HFF-Myc (cell line): ENCODE measurements at places on chromosomes 11 and 22.
A peak's percentile ranks its signal among the peaks of the same experiment; 100 is the strongest.

DNA sequence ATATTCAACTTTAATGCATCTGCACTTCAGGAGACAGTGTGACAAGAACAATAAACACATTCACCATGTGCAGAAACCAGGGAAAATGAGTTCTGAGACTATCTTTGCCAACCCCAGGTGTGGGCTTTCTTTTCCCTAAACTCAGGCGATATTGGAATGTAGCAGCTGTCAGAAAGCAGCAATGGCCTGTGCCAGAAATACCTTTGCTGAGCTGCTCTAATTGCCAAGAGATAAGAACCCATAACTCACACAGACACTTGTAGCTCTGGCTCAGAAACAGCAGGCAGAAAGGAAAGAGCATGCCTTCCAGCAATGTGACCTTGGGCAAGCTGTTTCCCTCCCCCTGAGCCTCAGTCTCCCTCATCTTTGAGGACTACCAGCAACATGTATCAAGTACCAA is 77.6 kb downstream of the PLEKHA7 start:
- no peak for DNase-seq

- no peak for DNase-seq
Observed at GRCh38 chr11:130635937-130636630, 187.6 kb downstream of the ADAMTS15 start.

- no peak for DNase-seq
Observed at GRCh38 chr11:125807909-125808308, 20.0 kb downstream of the PATE3 start.

- no peak for DNase-seq
Observed at GRCh38 chr11:34346551-34346950, 11.3 kb downstream of the ABTB2 start.

DNA sequence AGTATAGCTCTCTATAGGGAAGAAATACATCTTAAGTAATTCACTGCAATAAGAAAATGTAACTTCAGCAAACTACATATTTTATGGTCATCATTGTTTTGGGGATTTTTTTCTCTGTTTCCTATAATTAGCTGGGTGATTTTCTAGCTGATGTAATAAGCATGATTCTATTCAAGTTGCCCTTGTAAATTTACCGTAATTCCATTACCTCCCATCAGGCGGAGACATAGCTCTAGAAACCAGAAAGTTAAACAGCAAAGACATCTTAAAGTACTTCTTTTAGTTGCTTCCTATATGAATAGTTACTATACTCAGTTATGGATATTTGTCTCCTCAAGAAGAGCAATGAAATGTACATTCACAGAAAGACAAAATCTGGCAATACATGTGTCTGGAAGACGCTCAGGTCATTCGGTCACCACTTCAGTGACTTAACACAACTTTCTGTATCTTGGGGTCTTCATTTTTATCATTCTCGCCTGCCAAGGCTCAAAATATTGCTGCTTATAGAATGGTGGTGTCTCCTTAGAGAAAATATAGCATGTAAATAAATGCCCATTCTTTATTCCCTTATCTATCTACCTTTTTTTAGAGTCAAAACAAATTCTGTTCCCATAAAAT is 239.9 kb upstream of the ZC3H12C start:
- DNase-seq, result peak; percentile 45

- DNase-seq, result no peak
Observed at GRCh38 chr11:73995247-73995646, 12.6 kb upstream of the UCP2 start.

DNA sequence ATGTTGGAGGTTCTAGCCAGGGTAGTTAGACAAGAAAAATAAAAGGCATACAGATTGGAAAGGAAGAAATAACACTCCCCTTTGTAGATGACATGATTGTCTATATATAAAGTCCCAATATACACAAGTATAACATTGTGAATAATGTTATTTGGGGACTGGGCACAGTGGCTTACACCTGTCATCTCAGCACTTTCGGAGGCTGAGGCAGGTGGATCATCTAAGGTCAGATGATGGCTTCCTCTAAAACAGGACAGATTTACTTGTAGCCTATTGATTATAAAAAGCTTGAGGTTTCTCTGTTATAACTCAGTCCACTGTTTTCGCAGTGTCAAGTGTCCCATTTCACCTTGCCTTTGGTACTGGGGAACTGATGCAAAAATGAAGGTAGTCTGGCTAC is 19.6 kb downstream of the ATM start:
- DNase-seq, result no peak

- DNase-seq, result no peak
Observed at GRCh38 chr11:114386131-114386530, 14.2 kb downstream of the C11orf71 start.

- DNase-seq, result peak; percentile 66
Observed at GRCh38 chr22:32396746-32397145, 15.3 kb downstream of the RTCB start.

- DNase-seq, result no peak
Observed at GRCh38 chr11:119085437-119085847, 761 bp downstream of the HMBS start.

DNA sequence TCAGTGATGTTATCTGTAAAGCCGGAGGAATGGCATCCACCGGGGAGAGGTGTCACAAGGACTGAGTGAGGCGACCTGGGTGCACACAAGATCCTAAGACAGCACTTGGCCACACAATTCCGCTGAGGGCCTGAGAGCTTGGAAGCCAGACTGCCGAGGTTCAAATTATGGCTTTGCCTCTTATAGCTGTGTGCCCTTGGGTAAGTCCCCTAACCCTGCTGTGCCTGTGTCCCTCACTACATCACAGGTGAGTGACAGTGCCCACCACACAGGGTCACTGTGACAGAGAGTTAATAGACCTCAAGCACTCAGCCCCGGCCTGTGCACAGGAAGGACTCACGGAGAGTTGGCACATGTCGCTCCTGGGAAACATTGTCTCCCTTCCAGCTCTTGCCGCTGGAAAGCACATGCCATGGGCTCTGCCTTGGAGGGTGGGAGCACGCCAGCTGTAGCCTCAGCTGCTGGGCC is 592 bp downstream of the RHOD start:
- DNase-seq, result no peak

DNA sequence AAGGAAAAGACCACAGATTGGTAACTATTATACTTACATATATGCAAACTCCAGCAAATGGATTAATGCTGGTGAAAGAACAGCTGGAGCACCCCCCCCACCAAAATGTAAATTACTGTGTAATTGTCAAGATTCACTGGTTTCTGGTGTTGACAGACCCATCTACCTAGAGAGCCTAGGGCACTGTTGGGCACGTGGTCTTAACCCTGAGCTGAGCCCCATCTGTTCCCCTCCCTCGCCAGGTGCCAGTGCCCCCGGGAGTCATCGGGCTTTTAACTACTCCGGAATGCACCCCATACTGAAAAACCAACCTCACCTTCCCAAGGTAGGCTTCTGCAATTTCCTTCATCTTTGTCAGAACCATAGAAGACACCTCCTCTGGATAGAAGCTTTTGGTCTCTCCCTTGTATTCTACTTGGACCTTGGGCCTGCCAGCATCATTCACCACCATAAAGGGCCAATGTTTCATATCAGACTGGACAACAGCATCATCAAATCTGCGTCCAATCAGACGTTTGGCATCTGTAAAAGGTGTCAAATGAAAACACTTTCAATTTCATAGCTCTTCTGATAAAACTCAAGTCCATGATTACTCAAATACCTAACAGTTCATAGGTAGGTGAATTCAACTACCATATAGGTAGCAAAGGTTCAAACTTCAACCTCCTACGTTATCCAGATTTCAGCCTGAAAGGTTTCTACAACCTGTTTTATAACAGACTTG is 1.5 kb downstream of the HSPA8 start:
- no peak for DNase-seq

- no peak for DNase-seq
Observed at GRCh38 chr11:113468726-113469345, 6.4 kb downstream of the DRD2 start.

DNA sequence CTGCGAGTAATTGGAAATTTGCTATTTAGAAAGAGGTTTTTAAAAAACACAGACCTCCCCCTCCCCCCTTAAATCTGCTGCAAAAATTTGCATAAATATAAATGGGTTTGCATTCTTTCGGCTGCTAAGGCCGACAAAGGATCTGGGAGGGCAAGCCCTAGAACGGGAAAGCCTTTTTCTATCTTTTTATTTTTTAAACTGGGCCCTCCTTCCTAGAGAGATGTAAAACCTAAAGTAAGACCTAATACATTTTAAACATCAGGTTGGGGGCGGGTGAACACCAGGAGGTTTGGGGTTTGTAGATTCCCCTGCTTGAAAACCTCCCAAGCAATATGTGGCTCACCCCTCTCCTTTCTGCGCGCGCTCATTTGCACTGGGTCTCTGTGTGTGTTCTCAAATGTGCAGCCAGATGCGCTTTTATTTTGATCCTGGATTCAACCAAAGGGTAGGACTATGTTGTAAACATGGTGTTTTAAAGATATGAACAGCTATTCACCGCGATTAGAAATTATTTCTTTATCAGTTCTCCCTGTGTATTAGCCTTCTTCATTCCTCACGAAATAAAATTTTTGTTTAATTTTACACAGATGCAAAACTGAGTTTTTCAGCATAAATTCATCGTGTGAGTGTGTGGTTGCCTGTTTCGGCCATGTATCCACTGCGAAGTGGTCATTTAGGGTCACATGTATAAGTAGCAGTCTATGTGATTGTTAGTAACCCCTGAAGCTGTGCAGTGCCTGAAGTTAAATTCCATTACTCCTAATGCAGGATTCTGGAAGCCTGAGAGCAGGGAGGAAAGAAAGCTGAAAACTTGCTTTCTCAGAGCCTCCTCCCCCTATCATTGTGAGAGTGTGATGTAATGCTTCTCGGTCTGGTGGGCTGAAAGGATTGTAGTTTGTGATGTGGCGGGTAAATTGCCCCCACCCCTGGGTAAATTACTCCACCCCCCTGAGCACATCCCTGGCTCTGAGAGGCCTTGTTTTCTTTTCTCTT is 988 bp downstream of the TNRC6B start:
- DNase-seq, result no peak

DNA sequence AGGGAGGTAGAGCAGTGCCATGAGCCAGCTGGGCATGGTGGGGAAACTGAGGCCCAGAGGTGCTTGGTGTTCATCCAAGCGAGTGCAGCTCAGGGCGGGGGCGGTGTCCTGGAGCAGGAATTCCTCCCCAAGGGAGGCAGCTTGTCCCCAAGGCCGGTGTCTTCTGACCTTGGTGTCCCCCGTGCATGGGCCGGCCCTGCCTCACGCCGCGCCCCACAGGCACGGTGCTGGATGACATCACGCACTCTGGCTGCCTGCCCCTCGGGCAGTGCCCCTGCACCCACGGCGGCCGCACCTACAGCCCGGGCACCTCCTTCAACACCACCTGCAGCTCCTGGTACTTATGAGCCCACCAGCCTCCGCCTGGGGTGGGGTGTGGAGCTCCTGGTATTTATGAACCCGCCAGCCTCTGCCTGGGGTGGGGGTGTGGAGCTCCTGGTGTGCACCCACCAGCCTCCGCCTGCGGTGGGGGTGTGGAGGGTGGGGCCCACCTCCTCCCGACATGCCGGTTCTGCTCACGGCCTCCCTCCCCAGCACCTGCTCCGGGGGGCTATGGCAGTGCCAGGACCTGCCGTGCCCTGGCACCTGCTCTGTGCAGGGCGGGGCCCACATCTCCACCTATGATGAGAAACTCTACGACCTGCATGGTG is 6.7 kb downstream of the MUC5B start:
- no peak for DNase-seq

GRCh38 chr11:33701302-33702230 is 940 bp upstream of the C11orf91 start:
- no peak for DNase-seq

GRCh38 chr22:45476814-45477213 is 25.9 kb upstream of the FBLN1 start:
- DNase-seq, result no peak

GRCh38 chr11:27651711-27652110 is 48.5 kb downstream of the BDNF start:
- no peak for DNase-seq

GRCh38 chr11:119623682-119624081 is 105.3 kb downstream of the NECTIN1 start:
- DNase-seq, result no peak

DNA sequence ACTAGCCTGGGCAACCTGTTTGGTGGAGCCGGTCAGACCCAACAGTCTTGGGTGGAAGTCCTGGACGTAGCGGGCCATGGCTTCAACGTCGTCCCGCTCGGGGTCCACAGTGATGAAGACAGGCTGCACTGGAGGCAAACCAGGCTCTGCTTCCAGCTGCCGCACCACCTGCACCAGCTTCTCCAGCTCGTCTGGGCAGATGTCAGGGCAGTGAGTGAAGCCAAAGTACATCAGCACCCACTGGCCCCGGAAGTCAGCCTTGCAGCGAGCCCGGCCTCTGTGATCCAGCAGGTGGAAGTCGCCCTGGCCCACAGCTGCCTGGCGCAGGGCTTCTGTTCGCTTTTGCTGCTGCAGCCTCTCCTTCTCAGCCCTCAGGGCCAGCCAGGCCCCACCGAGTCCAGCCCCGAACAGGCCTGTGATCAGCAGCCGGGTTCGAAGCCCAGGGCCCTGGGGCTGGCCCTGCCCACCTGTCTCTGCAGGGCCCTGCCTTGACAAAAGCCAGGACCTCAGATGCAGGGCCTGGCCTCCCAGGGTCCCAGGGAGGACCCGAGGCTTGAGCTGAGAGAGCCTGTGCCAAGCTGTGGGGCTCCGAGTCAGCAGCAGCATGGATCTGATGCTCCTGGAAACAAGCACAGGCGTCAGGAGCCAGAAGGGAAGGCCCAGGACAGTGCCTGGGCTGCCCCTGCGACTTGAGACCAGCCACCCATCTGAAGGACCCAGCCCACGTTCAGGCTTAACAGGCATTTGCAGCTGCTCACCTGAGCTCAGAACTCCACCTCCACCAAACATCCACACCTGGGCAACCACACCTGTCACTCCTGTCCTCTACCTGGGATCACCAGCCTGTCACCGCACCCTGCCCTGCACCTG is 1.4 kb downstream of the SCO2 start:
- DNase-seq, result no peak

DNA sequence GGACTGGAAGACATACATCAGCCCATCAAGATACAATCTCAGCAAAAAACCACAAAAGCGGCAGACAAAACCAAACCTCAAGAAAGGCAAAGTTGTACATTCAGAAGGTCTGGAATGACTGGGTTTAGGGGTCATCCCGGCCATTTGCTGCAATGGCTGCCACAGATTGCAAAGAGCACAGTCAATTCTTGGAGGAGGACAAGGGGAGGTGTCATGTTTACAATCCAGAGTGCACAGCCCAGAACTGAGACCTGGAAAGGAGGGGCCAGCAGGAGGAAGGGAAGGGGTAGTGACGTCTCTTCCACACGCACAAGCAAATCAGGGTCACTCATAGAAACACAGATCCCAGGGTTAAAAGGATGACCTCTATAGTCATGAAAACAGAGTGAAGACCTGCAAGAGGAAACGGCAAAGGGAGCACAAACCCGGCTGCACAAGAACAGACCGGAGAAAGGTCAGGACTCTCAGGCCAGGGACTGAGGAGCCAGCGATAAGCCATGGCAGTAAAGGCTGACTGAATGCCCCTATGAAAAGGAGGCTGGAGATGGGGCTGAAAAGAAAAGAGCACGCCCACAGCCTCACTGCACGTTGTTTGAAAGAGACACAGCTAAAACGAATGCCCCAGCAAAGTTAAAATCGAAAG is 18.2 kb upstream of the MUC5AC start:
- no peak for DNase-seq

- no peak for DNase-seq
Observed at GRCh38 chr22:21937821-21938070, 14.9 kb downstream of the PPM1F start.

GRCh38 chr11:67438158-67438902 is 848 bp upstream of the PTPRCAP start:
- DNase-seq, result no peak

- DNase-seq, result no peak
Observed at GRCh38 chr11:26073646-26074045, 258.3 kb upstream of the ANO3 start.
